ENCODE measurements at places on chromosomes 3 and 15.

- no peak for DNase-seq
Observed at GRCh38 chr15:92361321-92362000, 32.2 kb upstream of the ST8SIA2 start.

DNA sequence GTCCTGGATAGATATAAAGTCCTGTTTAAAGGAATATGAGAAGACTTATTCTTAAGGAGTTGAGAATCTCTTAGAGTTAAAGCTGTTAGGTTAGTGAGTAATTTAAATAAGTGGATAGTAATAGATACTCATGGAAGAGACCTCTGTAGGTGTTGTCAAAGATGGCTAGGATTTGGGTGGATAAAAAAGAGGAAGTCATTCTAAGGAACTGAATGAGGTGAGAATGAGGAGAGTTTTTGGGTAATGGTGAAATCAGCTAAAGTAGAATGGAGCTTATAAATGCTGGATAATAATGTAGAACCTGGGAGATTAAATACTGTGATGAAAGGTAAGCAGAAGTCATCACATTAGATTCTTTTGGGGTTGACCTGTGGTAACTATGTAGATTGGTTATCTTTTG is 8.1 kb downstream of the ARIH1 start:
- DNase-seq: peak; percentile 9

DNA sequence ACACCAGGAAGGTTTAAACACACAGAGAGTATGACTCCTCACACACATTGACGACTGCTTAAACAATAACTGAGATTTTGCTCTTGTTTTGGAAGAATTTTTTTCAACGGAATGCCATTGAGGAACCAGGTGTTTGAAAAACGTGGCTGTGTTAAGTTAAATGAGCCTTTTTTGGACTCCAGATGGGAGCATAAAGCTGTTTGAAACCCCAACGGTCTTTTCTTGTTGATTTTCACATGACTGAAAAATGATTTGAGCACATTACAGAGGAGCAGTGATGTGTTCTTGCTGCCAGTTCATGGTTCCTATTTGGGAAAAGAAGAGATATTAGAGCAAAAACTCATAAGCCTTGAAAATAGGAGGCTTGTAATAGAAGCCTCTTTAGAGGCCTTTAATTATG is 97.8 kb upstream of the SELENOK start:
- DNase-seq: no peak

DNA sequence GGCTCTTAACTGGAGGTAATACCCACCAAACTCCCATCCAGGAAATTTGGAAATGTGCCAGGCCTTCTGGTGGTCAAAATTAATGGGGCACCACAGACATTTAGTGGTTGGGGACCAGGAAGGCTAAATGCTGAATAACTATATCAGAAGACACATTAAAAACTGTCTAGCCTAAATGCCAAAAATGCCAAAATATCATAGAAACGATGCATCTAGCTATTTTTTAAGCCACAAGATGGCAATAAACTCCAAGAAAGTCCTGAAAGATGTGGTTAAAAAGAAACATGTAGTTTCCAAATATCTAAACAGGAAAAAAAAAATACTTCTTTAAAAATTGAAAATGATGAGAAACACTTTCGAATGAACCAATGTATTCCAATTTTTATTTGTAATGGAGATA is 19.9 kb downstream of the CCDC14 start:
- no peak for DNase-seq
